ENCODE measurements at places on chromosomes 11 and 22.

DNA sequence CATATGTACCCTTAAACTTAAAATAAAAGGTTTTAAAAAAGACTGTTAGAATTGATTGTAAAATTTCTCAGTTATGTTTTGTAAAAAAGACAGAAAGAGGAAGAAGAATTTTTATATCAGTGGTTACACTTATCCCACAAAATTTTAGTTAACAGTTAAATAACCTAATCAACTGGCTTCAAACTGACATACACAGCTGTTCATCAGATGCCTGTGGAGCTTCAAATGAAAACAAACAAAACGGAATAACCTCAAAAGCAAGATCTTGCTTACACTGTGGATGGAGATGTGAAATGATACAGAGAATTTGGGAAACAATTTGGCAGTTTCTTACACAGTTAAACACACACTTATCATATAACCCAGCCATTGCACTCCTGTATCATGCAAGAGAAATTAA is 521.0 kb downstream of the ETS1 start:
- no peak for DNase-seq

DNA sequence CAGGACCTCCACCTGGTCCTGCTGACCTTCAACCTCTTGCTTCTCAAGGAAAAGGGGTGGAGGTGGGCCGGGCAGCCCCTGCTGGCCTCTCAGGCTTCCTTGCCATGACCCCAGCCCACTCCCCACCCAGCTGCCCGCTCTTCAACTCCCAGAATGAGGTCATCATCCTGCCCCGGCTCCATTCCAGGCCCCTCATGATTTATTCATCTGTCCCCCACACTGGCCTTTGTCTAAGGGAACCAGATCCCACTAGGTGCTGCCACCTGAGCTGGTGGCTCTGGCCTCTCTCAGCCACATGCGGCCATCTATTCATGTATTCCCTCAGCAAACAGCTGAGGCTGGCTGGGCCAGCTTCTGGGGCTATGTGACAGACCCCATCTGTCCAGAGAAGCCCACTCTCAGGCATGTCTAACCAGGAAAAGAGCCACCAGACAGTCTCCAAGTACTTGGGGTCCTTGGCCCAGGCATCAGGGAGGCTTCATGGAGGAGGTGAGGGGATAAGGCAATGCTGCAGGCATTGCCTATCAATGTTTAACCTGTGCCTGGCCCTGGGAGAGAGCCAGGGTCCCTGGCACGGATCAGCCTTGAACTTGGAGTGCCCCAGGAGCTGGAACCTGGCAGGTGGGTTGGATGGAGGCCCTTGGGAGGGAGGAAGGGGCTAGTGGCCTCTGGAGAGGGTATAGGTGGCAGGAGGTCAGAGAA is 2.2 kb upstream of the CABP2 start:
- DNase-seq, result no peak

- no peak for DNase-seq
Observed at GRCh38 chr22:19983741-19984140, 32.9 kb downstream of the ARVCF start.

DNA sequence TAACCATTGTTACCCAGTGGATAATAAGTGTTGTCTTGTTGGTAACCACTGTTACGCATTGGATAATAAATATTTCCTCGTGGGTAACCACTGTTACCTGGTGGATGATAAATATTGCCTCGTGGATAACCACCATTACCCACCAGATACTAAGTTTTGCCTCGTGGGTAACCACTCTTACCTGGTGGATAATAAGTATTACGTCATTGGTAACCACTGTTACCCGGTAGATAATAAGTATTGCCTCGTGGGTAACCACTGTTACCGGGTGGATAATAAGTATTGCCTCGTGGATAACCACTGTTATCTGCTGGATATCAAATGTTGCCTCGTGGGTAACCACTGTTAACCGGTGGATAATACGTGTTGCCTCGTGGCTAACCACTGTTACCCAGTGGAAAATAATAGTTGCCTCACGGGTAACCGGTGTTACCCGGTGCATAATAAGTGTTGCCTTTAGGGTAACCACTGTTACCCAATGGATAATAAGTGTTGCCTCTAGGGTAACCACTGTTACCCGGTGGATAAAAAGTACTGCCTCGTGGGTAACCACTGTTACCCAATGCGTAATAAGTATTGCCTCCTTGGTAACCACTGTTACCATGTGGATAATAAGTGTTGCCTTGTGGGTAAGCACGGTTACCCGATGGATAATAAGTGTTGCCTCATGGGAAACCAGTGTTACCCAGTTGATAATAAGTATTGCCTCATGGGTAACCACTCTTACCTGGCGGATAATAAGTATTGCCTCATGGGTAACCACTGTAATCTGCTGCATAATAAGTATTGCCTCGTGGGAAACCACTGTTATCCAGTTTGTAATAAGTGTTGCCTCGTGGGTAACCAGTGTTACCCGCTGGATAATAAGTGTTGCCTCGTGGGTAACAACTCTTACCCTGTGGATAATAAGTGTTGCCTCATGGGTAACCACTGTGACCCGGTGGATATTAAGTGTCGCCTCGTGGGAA is 21.9 kb upstream of the NXPE4 start:
- DNase-seq, result no peak

DNA sequence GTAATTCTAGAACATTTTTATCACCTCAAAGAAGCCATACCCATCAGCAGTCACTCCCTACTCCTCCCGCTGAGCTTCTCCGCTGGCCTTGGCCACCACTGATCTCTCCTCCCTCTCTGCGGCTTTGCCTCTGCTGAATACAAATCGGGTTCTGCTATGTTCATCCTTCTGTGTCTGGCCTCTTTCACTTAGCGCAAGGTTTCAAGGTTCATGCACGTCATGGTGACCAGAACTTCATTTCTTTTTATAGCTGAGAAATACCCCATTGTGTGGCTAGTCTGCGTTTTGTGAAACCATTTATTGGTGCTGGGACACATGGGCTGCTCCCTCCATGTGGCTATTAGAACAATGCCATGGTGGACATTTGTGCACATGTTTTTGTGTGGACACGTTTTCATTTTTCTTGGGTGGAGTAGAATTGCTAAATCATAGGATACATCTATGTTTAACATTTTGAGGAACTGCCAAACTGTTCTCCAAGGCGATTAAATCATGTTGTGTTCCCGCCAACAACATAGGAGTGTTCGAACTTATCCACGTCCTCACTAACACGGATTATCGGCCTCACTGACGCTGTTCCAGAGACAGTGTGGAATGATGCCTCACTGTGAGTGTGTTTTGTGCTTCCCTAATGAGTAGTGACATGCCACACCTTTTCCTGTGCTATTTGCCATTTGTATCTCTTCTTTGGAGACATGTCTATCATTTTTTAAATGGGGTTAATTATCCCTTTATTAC is 24.2 kb upstream of the KRTAP5-6 start:
- DNase-seq, result no peak

GRCh38 chr11:45246241-45246640 is 39.9 kb downstream of the SYT13 start:
- no peak for DNase-seq

DNA sequence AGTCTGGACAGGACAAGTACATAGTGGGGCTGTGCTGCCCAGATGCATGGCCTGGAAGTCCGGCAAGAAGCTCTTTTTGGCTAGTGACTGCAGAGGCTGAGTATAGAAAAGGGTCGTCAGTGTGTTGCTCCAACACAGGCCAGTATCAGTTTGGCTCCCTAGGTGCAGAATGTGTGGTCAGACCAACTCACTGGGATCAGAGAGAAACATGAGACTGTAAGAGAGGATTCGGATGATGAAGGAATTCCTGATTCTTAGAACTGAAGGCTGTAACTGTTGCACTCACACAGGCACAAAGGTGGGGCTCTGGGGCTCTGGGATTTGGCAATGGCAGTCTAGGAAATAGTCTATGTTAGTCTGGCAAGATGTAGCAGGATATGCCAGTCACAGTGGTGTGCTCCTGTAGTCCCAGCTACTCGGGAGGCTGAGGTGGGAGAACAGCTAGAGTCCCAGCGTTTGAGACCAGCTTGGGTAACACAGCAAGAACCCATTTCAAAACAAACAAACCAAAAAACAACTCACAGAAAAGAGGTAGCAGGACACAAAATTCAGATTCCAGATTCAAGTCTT is 11.1 kb upstream of the UPB1 start:
- no peak for DNase-seq

- no peak for DNase-seq
Observed at GRCh38 chr11:123211981-123212380, 16.9 kb upstream of the CLMP start.

DNA sequence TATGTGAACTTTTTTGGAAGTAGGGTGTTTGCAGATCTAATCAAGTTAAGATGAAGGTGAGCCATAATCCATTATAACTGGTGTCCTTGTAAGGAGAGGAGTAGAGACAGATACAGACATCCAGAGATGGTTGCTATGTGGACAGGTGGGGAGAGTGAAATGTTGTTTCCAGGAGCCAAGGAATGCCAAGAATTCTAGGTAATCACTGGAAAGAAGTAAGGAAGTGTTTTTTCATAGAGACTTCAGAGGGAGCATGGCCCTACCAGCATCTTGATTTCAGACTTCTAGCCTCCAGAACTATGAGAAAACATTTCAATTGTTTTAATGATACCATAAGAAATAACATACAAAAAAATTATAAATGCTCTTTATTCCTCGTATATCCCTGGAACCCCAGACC is 320.5 kb upstream of the ANO3 start:
- no peak for DNase-seq

- no peak for DNase-seq
Observed at GRCh38 chr11:67997475-67997921, 6.4 kb downstream of the UNC93B1 start.

DNA sequence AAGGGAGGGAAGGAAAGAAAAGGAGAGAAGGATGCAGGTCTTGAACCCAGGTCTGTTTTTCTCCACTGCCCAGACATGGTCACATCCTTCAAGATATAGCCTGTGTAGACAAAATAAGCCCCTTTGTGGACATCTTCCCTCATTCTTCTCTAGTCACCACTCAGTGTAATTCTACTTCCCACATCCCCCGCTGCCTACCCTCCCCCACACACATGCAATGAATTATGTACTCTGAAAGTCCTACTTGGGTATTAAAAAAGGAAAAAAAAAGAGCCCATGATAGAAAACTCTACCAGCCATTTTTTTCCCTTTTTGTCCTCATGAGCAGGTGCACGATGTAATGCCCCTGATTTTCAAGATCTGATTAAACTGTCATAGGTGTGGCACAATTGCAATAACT is 346.0 kb downstream of the MN1 start:
- no peak for DNase-seq

- peak; percentile 40 for DNase-seq
Observed at GRCh38 chr22:39114112-39114511, 17.1 kb downstream of the APOBEC3H start.

DNA sequence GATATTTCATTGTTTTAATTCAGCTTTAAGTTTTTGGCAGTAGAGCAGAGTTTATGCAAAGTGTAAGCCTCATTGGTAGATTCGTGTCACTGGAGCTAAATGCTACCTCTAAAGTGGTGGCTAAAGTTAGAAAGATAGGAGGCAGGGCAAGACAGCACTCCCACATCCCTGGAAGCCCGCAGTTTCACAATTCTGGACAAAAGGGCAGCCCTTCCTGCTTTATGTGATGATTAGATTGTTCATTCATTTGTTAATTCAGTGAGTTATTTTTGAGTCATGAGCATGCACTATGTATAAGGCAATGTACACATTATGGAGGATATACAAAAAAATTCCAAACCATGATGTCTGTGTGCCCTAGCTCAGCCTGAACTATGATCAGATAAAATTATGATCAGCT is 52.1 kb upstream of the EIF3M start:
- DNase-seq, result no peak

DNA sequence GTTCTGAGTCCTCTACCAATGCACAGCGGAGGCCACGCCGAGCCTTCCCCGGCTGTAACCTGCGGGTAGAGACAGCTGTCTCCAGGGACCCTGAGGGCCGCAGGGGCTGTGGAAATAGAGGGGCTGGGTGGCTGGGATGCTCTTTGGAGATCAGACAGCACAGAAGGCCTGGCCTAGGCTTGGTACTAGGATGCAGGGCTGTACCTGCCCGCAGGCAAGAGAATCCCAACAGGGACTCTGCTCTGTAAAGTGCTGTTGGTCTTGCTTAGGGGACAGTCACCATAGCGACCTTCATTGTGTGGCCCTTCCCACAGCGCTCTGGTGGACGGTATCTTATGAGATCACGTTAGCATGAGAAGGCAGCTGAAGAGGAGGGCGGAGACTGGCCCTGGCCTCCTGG is 11.3 kb upstream of the KCNJ5 start:
- DNase-seq, result no peak

GRCh38 chr11:32032478-32032877 is 58.4 kb upstream of the RCN1 start:
- no peak for DNase-seq

- no peak for DNase-seq
Observed at GRCh38 chr11:587546-587945, 11.3 kb downstream of the PHRF1 start.

DNA sequence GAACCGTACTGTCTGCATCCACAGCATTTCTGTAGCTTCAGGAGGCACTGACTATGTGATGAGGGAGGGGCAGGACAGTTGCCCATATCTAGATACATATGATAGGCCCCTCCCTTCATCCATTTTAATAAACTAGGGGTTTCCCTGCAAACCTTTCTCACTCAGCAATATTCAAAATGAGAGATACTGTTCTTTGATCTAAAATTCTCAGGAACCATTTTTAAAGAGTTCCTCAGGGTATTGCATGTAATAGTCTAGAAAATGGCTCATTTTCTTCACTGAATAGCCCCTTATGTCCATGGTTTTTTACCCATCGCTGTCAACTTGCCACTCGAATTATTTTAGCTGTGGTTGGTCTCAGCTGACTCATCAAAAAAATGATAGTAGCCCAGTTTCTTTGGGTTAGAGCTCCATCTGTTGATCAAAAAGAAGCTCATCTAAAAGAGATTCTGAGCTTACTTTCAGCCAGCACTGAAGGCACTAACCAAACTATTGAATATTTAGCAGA is 37.0 kb upstream of the DNAJB7 start:
- DNase-seq, result no peak

DNA sequence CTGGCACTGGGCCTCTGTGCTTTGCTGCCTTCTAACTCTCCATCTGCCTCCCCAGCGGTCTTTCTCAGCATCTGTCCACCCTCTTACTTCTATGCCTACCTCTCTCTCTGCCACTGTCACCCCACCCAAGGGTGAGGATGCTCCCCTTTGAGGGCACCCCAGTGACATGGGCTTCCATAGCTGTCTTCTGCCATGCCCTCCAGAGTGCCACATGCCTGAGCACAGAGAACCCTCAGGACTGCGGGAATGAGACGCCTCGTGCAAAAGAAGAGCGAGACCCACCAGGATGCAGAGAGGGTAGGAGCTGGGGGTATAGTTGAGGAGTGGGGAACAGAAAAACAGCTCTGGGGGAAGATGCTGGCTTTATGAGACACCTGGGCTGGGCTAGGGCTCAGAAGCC is 64.3 kb downstream of the BTG4 start:
- DNase-seq, result no peak

DNA sequence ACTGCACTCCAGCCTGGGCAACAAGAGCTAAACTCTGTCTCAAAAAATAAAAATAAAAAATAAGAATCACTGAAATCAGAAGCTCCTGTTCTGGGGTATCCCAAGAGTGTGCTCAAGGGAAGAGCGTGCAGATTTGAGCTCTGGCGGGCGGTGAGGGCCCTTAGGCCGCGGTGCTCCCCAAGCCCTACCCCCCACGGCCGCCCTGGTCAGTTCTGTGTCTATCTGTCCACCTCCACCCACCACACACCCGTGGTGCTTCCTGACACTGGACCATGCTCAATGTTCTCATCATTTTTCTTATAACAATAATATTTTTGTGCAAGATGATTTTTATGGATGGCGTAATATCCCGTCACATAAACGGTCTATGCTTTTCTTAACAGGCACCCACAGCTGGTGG is 71.1 kb downstream of the RTL6 start:
- no peak for DNase-seq

GRCh38 chr11:48169717-48170116 is 46.9 kb upstream of the OR4B1 start:
- DNase-seq, result peak; percentile 20

- DNase-seq, result no peak
Observed at GRCh38 chr11:57409321-57410100, 17.4 kb downstream of the SLC43A3 start.

Data from nephron progenitor cell (in vitro differentiated cells).